Putamen (tissue), 1 donor: ENCODE measurements at places on chromosomes 4 and X.

DNA sequence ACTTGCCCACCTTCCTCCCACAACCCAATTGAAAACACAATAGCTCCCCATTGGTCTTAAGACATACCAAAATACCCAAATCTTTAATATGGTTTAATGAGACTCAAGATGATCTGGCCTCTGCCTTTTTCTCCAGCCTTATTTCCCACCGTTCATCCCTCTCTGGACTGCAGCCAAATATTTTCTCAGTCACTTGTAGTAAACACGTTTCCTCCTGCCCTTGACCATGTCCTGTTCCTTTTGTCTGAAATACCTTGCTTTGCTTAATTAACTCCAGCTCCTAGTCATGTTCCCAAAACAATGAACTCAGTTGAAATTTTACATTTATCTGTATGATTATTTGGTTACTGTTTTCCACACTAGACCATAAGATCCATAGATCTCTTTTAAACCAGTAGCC is 8.4 kb upstream of the NUP54 start:
- DNase-seq, result no peak

DNA sequence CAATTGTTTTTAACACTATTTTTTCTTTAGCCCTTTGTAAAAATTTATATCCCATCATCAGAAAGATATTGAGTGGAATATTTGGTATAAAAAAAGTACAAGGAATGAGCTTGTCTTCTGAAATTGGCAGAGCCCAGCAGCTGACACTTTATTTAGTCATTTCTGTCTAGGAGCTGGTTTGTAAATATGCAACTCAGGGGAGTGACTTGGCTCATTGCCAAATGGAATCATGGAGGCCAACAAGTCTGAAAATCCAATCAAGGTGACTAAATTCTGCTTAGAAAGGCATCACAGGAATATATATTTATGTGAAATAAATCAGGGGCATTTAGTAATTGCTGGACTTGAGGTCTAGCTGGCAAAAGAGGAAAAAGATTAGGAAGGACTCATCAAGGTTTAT is 74.4 kb downstream of the OTC start:
- DNase-seq, result no peak

DNA sequence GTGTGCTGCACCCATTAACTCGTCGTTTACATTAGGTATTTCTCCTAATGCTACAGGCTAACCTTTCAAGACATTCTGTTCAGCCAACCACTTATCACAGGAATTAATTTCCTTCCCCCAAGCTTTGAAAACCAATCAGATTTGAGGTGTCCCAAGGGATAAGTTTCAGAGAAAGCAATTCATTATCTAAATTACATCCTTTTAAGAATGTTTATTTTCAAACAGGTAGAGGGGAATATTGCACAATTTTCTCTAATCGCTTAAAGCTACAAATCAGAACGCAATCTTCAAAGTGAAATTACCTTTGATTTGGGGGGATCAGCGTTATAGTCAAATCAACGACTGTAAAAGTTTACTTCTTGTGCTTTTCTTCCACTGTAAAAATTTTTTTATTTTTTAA is 1.6 kb downstream of the CLOCK start:
- no peak for DNase-seq

GRCh38 chr4:127450276-127450675 is 182.5 kb upstream of the INTU start:
- no peak for DNase-seq

- DNase-seq, result no peak
Measured at GRCh38 chr4:172543249-172543648, 625.4 kb upstream of the GALNT7 start.

DNA sequence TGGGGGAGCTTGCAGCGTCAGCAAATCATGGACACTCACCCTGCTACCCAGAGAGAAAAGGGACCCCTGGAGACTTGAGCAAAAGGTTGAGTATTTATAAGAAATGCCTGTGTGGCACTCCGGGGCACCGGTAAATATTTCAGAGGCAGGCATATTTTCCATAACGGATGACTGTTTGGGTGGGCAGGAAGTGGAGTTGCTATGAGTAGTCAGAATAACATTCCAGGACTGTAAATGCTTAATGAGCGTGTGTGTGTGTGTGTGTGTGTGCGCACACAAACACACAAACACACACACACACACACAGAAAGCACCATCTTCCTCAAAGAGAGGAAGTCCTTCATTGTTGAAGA is 74.6 kb downstream of the MXRA5 start:
- DNase-seq, result no peak

DNA sequence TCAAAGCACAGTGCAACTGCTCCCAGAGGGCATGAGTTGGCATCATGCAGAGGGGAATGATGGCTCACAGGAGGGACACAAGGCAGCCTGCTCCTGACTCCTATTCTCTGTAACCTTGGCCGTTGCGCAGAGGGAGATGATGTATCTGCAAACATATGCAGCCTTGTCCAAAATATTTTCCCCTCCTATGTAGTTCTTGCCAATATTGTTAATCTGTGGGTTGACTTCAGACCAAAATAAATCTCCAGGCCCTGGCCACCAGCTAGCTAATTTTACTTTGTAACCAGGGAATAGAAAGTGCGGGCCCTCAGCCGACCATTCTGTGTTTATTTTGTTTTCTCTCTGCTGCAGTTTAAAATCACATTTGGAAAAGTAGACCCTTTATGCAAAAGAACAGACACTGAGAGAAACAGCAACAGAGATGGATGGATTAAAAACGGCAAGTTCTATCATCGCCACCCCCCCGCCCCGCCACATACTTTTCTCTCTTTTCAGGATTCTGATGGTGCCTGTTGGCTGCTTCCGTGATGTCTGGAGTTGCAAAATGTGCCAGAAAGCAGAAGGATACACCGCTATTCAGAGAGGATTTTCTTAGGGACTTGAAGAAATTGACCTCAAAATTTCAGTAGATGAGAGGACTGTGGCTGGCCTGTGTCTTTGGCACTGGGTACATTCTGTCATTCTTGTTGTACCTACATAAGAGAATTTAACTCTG is 185.3 kb upstream of the BCOR start:
- no peak for DNase-seq

DNA sequence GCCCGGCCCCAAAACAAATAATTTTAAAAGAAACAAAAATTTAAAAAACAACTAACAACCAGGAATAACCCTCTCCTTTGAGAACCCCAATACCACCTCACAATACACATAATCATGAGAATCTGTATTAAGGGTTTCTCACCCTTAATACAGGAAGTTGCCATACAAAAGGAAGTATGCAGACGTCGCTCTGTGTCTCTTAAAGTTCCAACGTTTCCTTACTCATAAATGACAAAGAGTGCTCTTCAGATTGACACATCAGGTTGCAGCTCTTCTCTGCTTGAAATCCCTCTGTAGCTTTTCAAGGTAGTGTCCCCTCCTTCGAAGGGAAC is 73.9 kb upstream of the IRF2 start:
- DNase-seq, result no peak

GRCh38 chr4:60930866-60931265 is 269.3 kb upstream of the ADGRL3 start:
- no peak for DNase-seq
